ENCODE measurements at places on chromosomes 1 and 21. TPM values are rescaled to one million over a fixed set of nuclear protein-coding genes. Genes with fewer than 3 reads are reported as not detected.

VPS45 gene
- 54.4 TPM for total RNA-seq

GJA5 gene
- total RNA-seq: 69.8 TPM

LENEP gene
- not detected for total RNA-seq

CLEC20A gene
- total RNA-seq: not detected

NGF gene
- 5.3 TPM for total RNA-seq

SIM2 gene
- not detected for total RNA-seq

All from left ventricle myocardium inferior (tissue), 1 donor.